ENCODE measurements at places on chromosomes 7 and 10.
A peak's percentile ranks its signal among the peaks of the same experiment; 100 is the strongest.

GRCh38 chr7:45182856-45183710 lies 25.5 kb downstream of the RAMP3 start:
- DNase-seq, result no peak

DNA sequence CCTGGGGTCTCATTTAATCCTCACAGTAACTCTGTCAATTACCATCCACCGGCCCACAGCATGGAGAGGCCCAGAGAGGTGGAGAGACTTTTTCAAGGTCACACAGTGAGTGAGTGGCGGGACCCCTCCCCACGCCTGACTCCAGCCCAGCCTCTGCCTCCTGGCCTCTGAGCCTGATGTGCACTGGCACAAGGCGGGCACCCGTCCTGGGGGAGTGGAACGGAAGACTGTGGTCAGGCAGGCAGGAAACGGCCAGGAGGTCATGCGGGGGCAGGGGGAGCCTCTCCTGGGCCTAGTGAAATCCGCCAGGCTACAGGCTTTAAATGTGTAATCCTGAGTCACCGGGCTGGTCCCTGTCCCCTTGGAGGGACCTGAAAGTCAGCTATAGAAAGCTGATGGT lies 32.2 kb downstream of the ZCCHC24 start:
- DNase-seq, result no peak

DNA sequence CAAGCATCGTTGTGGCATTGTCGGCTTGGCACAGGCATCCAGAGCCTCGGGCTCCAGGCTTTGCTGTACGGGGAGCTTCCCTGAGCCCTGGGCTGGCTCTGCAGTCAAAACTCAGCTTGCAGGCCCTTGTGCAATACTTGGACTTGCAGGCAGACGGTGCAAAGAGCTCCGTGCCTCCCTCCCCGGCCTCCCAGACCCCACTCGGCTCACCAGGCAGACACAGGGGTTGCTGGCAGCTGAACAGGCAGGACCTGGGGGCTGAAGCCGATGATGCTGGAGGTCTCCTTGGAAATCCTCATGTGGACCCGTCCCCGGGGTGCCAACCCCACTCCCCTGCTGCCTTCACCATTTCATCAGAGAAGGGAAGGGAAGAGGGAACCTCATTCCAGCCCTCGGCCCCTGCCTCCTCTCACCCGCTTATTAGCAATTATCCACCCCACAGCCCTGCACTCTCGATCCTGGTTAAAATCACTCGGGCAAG lies 59.6 kb upstream of the GNA12 start:
- no peak for DNase-seq

- DNase-seq, result no peak
These were observed 568 bp downstream of the PRSS2 start for GRCh38 chr7:142771353-142771723.

GRCh38 chr7:111893190-111893589 lies 313.0 kb downstream of the DOCK4 start:
- no peak for DNase-seq

- DNase-seq, result no peak
These were observed 163.7 kb upstream of the AOAH start for GRCh38 chr7:36887969-36888368.

GRCh38 chr7:74401137-74401859 lies 52.4 kb upstream of the GTF2IRD1 start:
- DNase-seq, result peak; percentile 76

- DNase-seq, result no peak
These were observed 1.3 kb downstream of the UBN2 start for GRCh38 chr7:139232377-139232717.

DNA sequence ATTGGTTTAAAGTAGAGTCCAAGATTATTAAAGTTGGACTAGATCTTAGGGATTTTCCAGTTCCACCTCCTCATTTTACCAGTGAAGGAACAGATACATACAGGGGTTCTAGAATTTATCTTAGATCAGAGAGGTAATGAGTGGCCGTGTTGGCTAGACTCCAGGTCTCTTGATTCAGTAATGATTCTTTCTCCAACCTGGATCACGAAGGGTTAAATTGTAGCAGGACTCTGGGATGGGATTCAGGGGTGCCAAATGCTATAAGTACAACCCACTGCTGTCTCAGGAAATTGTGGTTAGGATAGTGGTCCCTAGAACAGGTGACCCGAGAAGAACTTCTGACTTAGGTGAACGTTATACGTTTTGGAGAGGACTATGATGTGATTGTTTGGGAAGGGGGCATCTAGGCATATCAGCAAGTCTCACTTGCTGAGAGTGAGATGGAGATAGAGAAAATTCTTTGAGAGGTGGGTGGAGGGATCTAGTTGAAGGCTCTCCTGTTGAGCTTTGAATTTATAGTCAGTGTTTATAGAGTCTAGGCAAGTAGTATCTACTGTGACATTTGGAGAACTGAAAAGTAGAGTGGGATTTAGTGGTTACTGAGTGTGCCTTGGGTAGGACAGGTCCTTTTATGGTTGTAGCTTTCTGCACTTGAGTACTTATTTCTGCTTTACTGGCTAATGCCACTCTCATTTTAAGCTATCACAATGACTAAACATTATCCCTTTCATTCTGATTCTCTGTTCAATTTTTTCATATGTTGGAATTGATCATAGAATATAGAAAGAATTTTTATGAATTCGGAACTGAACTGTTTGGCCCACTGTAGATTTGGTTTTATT lies 58.3 kb downstream of the ST7 start:
- no peak for DNase-seq

DNA sequence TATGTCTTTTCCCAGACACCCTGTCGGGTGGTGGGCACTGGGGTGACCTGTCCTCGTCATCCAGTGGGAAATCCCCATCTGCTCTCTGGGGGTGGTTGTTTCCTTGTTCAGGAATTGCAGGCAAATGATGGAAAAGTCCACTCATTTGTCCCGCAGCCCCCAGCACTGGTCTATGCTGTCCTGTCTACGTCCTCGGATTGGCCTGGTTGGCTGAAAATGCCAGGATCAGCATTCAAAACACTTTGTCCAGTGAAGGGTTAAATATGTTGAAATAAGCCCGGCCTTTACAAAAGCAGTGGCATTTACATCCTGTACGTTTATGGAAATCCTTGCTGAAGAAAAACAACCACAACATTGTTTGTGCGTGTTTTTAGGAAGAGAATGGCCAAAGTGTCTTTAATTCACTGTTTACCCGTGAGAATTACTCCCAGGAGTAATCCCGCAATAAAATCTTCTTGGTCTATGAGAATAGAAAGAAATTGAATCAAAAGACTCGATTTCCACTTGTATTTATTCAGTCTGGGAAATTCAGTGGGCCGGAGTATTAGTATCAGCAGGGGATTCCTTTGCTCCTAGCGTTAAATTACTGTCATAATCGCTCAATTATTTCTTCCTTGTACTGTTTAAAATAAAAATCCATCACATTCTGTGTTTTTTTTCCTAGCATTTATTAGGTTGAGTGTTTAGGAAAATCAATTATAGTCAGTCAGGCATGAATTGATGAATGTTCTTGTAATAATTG lies 116.8 kb upstream of the SH2B2 start:
- DNase-seq, result no peak

- DNase-seq, result no peak
These were observed 427.9 kb upstream of the CELF2 start for GRCh38 chr10:10589540-10590303.

- DNase-seq, result peak; percentile 23
These were observed 361.8 kb downstream of the GATA3 start for GRCh38 chr10:8416192-8416701.

- DNase-seq, result no peak
These were observed 711 bp downstream of the HIP1 start for GRCh38 chr7:75737856-75738603.

GRCh38 chr7:155874010-155874409 lies 61.7 kb upstream of the SHH start:
- no peak for DNase-seq

DNA sequence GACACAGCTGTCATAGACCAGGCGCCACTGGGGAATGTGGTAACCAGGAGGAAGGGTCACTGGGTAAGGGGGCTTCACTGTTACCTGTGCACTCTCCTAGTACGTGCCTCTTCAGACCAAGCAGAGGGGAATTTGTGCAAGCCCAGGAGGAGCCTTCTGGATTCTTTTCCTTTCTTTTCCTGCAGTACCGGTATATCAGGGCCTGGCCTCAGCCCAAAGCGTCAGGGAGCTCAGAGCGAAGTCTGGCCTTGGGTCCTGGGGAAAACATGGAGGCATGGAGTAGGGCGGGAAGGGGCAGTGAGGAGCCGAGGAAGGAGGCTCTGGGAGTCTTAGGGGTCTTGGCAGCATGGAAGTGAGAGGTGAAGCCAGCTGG lies 133.6 kb upstream of the GDF10 start:
- DNase-seq, result no peak

- no peak for DNase-seq
These were observed 94.2 kb upstream of the CXCL12 start for GRCh38 chr10:44478876-44479705.

DNA sequence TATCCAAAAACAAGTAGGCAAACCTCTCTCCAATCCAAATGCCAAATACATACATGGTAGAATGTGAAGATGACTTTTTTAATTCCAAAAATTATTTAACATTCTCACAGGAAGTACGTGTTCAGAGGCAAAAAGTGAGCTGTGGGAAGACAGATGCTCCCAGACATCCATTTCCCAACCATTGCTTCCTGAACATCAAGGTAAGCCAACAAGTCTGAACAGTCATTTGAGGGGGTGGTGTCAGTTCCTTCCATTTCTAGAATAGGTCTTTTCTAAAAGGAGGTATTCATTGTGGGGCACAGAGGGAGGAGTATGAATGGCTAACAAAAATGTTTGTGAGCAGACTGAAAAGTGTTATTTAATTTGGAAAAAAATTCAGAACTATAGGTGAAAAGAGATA lies 49.1 kb downstream of the OSBPL3 start:
- no peak for DNase-seq

DNA sequence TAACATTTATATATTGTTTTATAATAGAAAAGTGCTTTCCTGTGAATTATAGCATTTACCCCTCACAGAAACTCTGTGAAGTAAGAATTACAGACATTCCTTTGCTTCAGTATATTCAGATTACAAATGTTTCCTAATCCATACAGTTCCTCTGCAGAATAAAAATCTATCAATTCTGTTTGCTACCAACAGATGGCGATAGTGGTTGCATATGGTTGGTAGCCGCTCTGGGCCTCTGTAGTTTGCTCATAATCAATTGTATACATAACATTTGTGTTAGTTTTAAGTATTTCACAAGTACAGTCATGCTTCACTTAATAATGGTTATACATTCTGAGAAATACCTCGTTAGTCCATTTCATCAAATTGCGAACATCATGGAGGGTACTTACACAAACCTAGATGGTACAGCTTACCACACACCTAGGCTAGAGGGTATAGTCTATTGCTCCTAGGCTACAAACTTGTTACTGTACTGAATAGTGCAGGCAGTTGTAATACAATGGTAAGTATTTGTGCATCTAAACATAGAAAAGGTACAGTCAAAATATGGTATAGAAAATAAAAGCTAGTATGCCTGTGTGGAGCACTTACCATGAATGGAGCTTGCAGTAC lies 94.4 kb upstream of the STEAP4 start:
- no peak for DNase-seq

DNA sequence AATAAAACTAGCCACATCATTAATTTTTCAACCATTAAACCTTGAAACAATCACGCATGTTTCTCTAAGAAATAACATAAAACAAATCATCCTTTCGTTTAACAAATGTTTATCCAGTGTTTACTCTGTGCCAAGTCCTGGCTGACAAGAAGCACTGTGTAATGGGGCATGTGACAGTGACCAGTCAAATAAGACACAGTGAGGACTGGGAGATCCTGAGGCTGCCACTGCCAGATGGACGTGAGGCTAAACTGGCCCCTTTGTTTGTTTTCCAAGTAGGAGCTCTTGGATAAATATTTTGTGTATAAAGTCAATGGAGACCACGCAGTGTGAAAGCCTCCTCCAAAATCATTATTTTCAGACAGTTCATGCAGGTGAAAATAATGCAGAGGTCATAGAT lies 626.2 kb downstream of the SUGCT start:
- DNase-seq, result no peak

DNA sequence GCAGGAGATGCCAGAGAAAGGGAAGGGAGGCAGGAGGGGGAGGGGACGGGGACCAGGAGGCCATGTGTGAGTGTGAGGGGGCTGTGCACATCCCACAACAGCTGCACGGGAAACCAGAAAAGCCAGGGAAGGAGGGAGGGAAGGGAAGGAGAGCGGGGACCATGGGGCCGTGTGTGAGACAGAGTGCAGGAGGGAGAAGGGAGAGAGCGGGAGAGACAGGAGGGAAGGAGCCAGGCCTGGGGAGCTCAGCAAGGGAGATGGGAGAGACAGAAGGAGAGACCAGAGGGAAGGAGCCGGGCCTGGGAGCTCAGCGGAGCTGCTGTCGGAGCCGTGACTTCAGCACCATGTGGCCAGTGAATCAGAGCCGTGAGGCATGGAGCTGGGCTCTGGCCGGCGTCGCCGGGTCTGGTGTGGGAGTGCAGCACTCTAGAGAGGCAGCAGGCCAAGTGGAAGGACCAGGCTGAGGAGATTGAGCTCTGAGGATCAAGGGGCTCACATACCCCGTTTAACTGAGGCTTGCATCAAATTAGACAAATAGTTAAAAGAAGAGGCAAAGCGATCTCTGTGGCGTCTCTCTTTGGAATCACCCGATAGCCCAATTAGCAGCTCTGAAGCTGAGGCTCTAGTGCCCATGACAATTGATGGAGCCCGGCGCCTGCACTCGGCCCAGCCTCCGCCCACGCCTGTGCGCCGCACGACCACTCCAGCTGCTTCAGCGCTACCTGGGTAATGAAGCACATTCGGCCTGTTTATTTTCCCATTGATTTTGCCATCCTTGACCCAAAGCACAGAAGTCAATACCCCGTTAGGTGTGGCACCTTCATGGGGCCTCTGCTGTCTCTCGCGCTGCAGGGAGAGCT lies 150.4 kb downstream of the MAD1L1 start:
- no peak for DNase-seq
